ENCODE measurements at places on chromosomes 2 and 18.

GRCh38 chr18:24631243-24632025 lies 171.0 kb downstream of the HRH4 start:
- no peak overlapping the region for H3K4me3 ChIP-seq
- H3K4me1 ChIP-seq = no peaks in the 10 kb centered on the region
- H3K36me3 ChIP-seq = no peaks in the 10 kb centered on the region
- peaks cover 28% of the 10 kb centered on the region for H3K27me3 ChIP-seq
- no peak for DNase-seq

- H3K27me3 ChIP-seq = no peaks in the 10 kb centered on the region
- H3K36me3 ChIP-seq = no peaks in the 10 kb centered on the region
- no peak for DNase-seq
- no peak overlapping the region for H3K27ac ChIP-seq
- H3K4me1 ChIP-seq = peaks cover 12% of the 10 kb centered on the region
These were observed 490.4 kb upstream of the FANCL start for GRCh38 chr2:58731488-58731869.

- no peaks in the 10 kb centered on the region for H3K4me1 ChIP-seq
- no peaks in the 10 kb centered on the region for H3K27me3 ChIP-seq
- H3K36me3 ChIP-seq = peaks cover 4% of the 10 kb centered on the region
- no peak for DNase-seq
- H3K4me3 ChIP-seq = no peak overlapping the region
- H3K27ac ChIP-seq = no peak overlapping the region
These were observed 7.2 kb upstream of the ABCB11 start for GRCh38 chr2:169038338-169038757.

- no peak overlapping the region for H3K27ac ChIP-seq
- H3K27me3 ChIP-seq = peaks cover 3% of the 10 kb centered on the region
- H3K36me3 ChIP-seq = no peaks in the 10 kb centered on the region
- peaks cover 15% of the 10 kb centered on the region for H3K4me1 ChIP-seq
- no peak for DNase-seq
- H3K4me3 ChIP-seq = no peak overlapping the region
These were observed 89.1 kb downstream of the RAD51AP2 start for GRCh38 chr2:17429130-17429529.

DNA sequence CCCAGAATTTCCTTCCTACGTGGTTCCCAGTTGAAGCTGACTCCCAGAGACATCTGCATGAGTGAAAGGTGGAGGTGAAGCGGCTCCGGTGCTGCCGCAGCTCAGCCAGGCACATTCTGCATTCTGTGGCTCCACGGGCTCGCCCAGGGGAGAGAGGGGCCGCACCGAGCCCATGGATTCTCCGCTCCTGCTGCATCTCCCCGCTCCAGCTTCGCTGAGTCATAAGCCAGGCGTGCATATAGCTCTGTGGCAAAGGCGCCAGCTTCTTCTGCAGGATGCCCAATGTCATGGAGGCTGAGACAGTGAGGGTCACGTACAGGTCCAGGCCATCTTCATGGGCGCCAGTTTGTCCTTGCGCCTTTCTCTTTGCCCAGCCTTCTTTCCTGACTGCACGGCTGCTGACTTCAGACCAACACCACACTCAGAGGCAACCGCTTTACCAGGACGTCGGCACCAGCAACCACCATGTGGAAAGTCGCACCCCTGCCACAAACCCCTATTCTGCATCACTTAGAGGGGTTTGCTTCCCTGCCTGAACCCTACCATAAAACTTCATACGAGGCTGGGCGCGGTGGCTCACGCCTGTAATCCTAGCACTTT lies 215.7 kb downstream of the MGAT5 start:
- H3K4me1 ChIP-seq = peaks cover 2% of the 10 kb centered on the region
- H3K27me3 ChIP-seq = no peaks in the 10 kb centered on the region
- H3K4me3 ChIP-seq = no peak overlapping the region

- no peaks in the 10 kb centered on the region for H3K36me3 ChIP-seq
- no peak for DNase-seq
- peaks cover 10% of the 10 kb centered on the region for H3K27me3 ChIP-seq
- H3K4me3 ChIP-seq = no peak overlapping the region
These were observed 21.5 kb downstream of the CHCHD5 start for GRCh38 chr2:112605926-112606325.

DNA sequence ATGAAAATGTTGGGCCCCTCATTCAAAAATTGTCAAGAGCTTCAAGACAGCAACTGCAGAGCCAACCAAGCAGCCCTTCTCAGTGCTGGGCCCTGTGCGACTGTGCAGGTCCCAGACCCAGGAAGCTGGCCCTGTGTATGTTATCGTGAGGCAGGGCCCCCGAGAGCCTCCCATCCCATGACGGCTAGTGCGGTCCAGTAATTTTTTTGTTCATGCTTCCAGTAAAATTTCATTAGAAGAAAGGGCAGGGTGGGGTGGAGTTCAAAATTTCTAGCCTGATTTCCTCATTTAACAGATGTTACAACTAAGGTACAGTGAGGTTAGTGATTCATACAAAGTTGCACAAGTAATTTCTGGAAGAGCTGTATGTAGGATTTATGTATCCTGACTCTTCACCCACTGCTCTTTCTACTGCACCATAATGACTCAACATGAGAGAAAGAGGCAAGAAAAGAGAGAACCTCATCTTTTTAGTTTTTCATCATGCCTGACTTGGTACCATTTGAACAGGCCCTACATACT lies 105.5 kb downstream of the ZEB2 start:
- no peak overlapping the region for H3K27ac ChIP-seq
- H3K36me3 ChIP-seq = peaks cover 44% of the 10 kb centered on the region
- no peak overlapping the region for H3K4me3 ChIP-seq
- DNase-seq = no peak

DNA sequence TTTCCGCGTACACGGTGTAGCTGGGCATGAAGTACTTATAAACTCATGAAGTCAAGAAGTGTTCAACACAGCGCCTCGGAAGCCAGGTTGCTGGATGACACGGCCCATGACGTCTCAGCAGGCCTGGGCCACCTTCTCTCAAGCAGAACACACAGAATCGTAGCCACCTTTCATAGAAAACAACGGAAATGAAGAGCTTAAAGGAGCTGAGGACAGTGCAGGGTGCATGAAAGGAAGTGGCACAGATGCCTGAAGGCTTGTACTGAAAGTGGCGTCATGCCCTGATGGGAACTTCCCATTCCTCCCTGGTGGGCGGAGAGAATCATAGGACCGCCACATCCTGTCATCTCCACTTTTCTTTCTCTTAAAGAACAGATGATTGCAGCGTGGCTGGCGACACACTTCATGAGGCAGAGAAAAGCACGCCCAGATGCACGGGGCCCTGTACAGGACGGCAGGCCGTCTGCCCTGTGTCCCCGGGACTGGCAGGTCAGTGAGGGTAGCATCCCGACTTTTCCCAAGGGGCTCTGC lies 31.1 kb downstream of the HDAC4 start:
- peaks cover 1% of the 10 kb centered on the region for H3K36me3 ChIP-seq
- H3K27ac ChIP-seq = peak overlapping the region; percentile 82
- peaks cover 16% of the 10 kb centered on the region for H3K4me1 ChIP-seq
- H3K27me3 ChIP-seq = no peaks in the 10 kb centered on the region

- no peaks in the 10 kb centered on the region for H3K36me3 ChIP-seq
- no peak overlapping the region for H3K27ac ChIP-seq
- peaks cover 23% of the 10 kb centered on the region for H3K4me1 ChIP-seq
- no peak overlapping the region for H3K4me3 ChIP-seq
- no peak for DNase-seq
These were observed 49.5 kb downstream of the CAPN13 start for GRCh38 chr2:30757749-30758148.

DNA sequence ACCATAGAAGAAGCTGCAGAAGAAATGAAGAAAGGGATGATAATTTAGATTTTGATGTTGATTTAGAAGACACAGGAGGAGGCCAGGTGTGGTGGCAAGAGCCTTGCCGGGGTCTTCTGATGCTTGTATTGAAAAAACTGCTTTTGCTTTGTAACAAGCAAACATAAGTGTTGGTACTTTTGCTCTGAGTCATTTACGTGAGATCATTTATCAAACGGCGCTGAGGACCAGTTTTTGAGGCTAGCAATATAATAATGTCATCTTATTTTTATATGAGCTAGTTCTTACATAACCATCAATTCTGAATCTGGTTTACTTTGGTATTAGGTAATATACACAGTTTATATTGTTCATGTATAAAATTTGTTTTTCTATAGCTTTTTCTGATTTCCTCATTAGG lies 30.6 kb downstream of the SPTBN1 start:
- H3K27me3 ChIP-seq = no peaks in the 10 kb centered on the region
- no peak overlapping the region for H3K27ac ChIP-seq
- peaks cover 14% of the 10 kb centered on the region for H3K36me3 ChIP-seq
- H3K4me1 ChIP-seq = peaks cover 37% of the 10 kb centered on the region
- no peak overlapping the region for H3K4me3 ChIP-seq

- H3K36me3 ChIP-seq = peaks cover 5% of the 10 kb centered on the region
- peaks cover 29% of the 10 kb centered on the region for H3K4me1 ChIP-seq
- DNase-seq = no peak
These were observed 44.4 kb downstream of the PTPN2 start for GRCh38 chr18:12839526-12840196.

DNA sequence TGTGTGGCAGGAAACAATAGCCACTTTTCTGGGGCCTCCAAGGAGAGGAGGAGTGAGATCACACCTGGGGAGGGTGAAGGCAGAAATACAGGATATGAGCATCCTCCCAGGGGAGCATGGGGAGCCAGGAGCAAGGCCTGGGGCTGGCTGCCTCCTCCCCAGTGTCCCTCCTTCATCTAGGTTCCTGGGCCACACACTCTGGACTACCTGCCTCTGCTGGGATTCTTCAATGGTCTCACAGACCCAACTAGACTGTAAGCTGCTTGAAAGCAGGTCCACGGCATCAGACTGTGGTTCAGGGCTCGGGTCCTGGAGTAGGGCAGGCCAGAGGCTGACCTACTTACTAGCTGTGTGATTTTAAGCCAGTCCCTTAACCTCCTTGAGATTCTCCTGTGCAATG lies 94.0 kb downstream of the MCFD2 start:
- no peak overlapping the region for H3K4me3 ChIP-seq
- no peak overlapping the region for H3K27ac ChIP-seq
- peaks cover 3% of the 10 kb centered on the region for H3K4me1 ChIP-seq
- DNase-seq = no peak

GRCh38 chr2:16034151-16034974 lies 94.0 kb downstream of the MYCN start:
- no peak for DNase-seq
- no peaks in the 10 kb centered on the region for H3K27me3 ChIP-seq
- peaks cover 14% of the 10 kb centered on the region for H3K4me1 ChIP-seq
- no peak overlapping the region for H3K4me3 ChIP-seq
- H3K27ac ChIP-seq = no peak overlapping the region

- H3K27ac ChIP-seq = no peak overlapping the region
- no peak for DNase-seq
- H3K4me1 ChIP-seq = peaks cover 8% of the 10 kb centered on the region
- peaks cover 11% of the 10 kb centered on the region for H3K27me3 ChIP-seq
- no peaks in the 10 kb centered on the region for H3K36me3 ChIP-seq
- H3K4me3 ChIP-seq = no peak overlapping the region
These were observed 21.2 kb downstream of the TGFA start for GRCh38 chr2:70532244-70532935.

GRCh38 chr2:74441690-74442482 lies at the start of gene RTKN:
TSS of gene RTKN (minus strand) at chr2:74441937. CDS start at chr2:74441816, 121 bp downstream.
- H3K27me3 ChIP-seq = no peaks in the 10 kb centered on the region
- no peak for DNase-seq
- peaks cover 48% of the 10 kb centered on the region for H3K4me1 ChIP-seq
- peak within 1 kb of the TSS; percentile 99 for H3K27ac ChIP-seq
- no peaks in the 10 kb centered on the region for H3K36me3 ChIP-seq

DNA sequence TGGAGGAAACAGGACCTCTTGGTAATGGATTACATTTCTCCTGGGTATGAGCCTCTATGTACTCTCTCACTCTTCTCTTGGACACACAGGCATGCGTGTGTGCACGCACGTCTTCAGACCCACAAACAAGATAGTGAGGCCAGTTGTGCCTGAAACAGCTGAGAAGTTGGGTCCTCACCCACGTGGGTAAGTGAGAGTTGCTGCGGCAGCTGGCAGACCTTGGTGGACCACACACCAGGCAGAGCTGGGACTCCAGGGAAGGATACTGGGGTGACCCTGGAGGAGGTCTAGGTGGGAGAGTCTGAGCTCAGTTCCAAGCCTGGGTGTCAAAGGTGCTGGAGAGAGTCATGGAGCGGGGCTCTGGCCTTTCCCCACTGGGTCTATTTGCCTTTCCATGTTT lies 194.3 kb downstream of the HAUS1 start:
- H3K27ac ChIP-seq = no peak overlapping the region
- peaks cover 5% of the 10 kb centered on the region for H3K4me1 ChIP-seq
- H3K4me3 ChIP-seq = no peak overlapping the region
- H3K27me3 ChIP-seq = peaks cover 20% of the 10 kb centered on the region
- DNase-seq = no peak

GRCh38 chr2:137155356-137156104 lies 390.2 kb downstream of the THSD7B start:
- H3K4me1 ChIP-seq = no peaks in the 10 kb centered on the region
- H3K36me3 ChIP-seq = no peaks in the 10 kb centered on the region
- H3K27me3 ChIP-seq = peaks cover 21% of the 10 kb centered on the region
- H3K27ac ChIP-seq = no peak overlapping the region
- no peak overlapping the region for H3K4me3 ChIP-seq

DNA sequence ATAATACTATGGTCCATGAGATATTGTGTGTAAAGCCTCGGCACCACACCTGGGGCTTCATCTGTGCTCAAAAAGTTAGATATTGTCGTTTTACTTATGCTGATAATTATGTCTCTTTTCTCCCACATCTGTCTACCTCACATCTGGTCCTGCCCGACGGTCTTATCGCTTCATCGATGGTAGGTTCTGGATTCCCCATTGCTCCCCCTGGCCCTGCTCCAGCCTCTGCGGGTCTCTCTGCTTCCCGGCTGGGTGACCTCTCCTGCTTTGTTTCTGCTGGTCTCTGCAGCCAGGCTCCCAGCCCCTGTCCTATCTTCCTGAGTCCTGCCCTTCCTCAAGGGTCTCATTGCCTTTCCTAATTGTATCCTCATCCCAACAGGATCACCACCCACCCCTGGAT lies 294.2 kb downstream of the NDUFA10 start:
- H3K4me1 ChIP-seq = no peaks in the 10 kb centered on the region
- no peaks in the 10 kb centered on the region for H3K36me3 ChIP-seq
- no peak overlapping the region for H3K27ac ChIP-seq

Data from mesothelial cell of epicardium (in vitro differentiated cells).